ENCODE measurements at places on chromosomes 16 and 17.
A peak's percentile ranks its signal among the peaks of the same experiment; 100 is the strongest.

- no peak for DNase-seq
These were observed 11.3 kb upstream of the LPCAT2 start for GRCh38 chr16:55497558-55497957.

GRCh38 chr16:15808071-15808470, 48.8 kb downstream of the MYH11 start:
- DNase-seq: no peak

- DNase-seq: no peak
These were observed 249.6 kb downstream of the ENGASE start for GRCh38 chr17:79324194-79324593.

DNA sequence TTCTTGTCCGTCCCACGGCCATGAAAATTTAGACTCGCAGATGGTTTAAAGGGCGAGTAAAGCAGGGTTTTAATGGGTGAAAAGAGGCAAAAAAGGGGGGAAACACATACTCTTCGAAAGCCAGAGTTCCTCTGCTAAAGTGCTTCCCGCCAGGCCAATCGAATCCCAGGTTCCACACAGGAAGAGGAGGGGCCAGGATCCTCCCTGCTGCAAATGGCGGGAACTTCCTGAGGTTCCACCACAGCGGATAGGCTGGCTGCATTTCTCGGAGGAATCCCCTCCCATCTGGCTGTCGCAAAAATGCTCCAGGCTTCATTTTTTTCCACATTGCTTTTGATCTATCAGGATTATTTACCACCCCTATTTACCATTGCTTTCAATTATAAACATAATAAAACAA, 670.1 kb upstream of the CA10 start:
- no peak for DNase-seq

- DNase-seq: peak; percentile 55
These were observed 8.7 kb upstream of the KAT7 start for GRCh38 chr17:49779739-49780231.

Measured in activated CD8-positive, alpha-beta memory T cell treated with anti-CD3 and anti-CD28 coated beads, Interleukin-2, amount 10 ng/mL, durations not matched to agents 7 days and 5 days (primary cell).